NCI-H2107 (cell line): ENCODE measurements at places on chromosomes 7 and 10.

DNA sequence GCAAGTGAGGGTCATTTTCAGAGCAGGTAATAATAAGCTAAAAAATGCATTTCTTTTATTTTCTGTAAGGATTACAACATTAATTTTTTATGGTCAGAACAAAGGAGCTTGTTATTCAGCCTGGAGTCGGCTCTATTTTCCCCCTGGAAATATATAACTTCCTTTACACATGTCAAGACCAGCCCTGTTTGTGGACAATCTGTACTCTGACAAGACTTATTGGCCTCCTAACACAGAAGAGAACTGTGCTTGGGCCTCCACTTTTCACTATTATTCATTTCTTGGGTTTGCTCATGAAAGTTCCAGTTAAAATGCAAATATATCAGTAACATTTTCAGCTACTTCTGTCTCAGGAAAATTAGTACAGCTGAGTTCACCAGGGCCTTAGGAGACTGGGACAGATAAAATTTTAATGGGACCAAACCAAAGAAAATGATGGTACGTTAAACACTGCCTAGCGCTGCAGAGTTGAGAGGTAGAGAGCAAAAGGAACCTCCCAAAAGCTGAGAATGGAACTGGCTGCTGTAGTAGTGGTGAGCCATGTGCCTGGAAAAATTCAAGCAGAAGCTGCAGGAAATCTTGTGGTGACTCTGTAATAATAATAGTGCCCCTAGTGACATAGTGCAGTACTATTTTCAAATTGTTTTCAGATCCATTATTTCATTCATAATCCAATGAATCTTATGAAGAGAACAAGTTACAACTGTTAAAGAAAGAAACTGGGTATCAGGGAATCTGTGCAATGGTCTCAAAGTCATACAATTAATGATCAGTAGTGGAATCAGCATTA, 227.2 kb upstream of the KIAA1217 start:
- no peak for DNase-seq

DNA sequence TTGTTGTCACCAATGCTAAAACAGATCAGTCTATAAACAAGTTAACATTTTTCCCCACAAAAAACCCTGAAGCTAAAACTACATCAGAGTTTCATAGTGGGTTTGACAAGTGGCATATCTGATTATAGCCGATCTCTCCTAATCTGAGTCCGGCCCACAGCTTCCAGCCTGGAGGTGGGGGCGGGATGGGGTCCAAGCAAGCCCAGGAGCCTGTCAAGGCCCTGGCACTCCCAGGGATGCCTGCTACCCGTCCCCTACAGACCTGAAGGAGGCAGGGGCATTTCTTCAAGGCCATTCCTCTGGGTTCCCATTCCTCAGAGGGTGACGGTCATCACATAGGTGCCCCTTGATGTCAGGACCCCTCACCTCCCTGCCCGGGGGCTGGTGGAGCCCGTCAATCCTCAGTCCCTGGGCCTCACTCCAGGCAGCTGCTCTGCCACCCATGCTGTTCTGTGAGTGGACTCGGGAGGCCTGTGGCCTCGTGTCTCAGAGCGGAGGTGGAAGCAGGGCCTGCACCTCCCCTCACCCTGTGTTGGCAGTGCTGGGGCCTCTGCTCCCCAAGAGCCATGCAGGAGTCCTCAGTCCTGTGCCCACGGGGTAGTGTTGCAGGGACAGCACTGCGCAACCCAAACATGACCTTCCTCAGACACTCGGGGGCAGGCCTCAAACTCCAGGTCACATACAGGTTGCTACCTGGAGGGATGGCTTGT, 8.8 kb downstream of the DPYSL4 start:
- no peak for DNase-seq

GRCh38 chr7:28996836-28997235, 38.7 kb upstream of the TRIL start:
- no peak for DNase-seq

- no peak for DNase-seq
Measured at GRCh38 chr10:91082447-91082846, 138.0 kb upstream of the PCGF5 start.

- no peak for DNase-seq
Measured at GRCh38 chr7:44144426-44144967, 3.4 kb upstream of the MYL7 start.

DNA sequence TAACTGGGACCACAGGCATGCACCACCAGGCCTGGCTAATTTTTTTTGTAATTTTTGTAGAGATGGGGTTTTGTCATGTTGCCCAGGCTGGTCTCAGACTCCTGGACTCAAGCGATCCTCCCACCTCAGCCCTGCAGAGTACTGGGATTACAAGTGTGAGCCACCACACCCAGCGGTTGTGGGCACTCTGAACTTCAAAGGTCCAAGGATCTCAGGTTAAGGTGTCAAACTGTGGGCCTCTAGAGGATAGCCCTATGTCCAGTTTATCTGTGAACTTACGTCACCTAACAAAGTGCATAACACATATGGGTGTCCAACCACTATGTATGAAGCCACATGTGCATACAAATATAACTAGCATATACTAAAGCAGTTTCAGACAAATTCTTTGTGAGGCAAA, 3.2 kb upstream of the IL2RA start:
- no peak for DNase-seq

- DNase-seq: no peak
Measured at GRCh38 chr7:111085356-111085755, 5.6 kb upstream of the LRRN3 start.

DNA sequence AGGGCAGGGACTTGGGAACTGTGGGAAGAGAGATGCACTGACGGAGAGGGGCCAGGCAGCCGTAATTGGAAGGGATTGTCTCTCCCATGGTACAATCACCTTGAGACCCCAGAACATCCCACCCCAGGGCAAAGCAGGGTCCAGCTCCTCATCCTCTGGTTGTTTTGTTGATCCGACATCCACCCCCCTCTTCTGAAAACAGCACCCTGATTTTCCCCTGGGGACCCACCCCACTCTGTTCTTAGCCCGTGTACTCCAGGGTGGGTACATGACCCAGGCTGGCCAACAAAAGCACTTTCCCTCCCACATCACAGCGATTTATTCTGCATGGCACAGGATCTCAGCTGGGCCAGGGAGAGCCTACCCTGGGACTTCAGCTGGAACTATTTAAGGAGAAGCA, 14.1 kb downstream of the PDZD7 start:
- DNase-seq: no peak

GRCh38 chr10:113712755-113713639, 33.3 kb downstream of the CASP7 start:
- no peak for DNase-seq

GRCh38 chr7:77367976-77368375, 48.2 kb downstream of the GSAP start:
- no peak for DNase-seq

DNA sequence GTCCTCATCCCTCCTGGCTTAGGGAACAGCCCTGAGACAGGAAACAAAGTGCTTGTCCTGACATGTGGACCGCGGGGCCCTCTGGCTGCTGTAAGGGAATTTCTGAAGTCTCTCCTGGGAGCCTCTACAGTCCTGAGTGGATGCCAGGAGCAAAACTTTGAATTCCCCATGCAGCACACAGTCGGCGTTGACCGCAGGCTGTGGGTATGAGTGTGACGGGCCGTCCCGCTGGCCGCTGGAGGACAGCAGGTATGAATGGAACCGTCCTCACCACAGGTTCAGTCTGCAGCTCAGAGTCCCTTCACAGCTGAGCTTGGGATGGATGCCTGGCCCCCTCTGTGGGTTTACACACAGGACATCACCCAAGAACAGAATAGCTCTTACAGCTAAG, 94.9 kb downstream of the GPR26 start:
- no peak for DNase-seq

GRCh38 chr7:137371616-137372015, 28.1 kb upstream of the PTN start:
- DNase-seq: no peak

DNA sequence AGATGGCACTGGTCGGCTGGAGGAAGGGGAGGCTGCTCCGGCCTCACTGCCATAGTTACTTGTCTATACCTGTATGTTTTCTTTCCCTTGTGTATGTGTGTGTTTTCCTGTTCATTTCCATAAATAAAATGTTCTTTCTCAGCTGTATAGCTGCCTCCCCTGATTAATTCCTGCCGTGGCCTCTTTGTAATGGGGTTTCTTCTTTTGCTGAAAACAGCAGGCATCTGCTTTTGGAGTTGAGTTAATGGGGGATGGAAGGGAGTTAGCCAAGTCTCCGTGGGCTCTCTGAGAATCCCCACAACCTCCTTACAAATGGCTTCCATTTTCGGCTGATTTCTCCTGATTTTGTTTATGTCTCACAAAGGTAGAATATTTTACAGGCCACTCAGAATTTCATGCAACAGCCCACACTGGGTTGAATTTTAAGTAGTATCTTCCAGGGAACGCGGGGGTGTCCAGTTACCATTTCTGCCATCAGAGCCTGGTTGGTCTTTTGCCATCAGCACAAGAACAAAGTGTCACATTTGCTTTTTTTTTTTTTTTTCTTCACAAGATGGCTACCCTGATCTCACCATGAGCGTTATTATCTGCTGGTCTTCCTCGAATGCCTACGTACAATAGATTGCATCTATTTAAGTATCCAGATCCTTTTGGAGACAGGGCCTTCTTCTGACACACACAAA, 88.1 kb upstream of the NRP1 start:
- DNase-seq: no peak

- no peak for DNase-seq
Measured at GRCh38 chr10:99203310-99203709, 32.3 kb downstream of the HPSE2 start.

GRCh38 chr10:104873161-104873560, 232.1 kb downstream of the SORCS3 start:
- no peak for DNase-seq

DNA sequence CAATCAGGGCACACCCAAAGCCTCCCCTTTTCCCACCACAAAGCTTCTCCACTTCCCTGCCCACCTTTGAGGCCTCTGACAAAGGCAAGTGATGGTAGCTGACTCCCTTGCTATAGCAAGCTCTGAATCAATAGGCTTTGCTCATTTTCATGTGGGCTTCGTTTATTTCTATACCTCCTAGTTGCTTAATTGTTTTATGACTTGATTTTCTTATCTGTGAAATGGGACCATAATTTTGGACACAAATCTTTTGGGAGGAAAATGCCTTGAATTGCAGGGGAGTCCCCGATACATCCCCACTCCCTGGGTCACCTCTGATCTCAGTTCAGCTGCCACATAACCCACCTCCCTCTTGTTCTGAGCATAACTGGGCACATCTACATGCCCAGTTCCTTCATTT, 13.7 kb upstream of the DLG5 start:
- DNase-seq: no peak

- no peak for DNase-seq
Measured at GRCh38 chr10:127399668-127400067, 149.4 kb upstream of the NPS start.

DNA sequence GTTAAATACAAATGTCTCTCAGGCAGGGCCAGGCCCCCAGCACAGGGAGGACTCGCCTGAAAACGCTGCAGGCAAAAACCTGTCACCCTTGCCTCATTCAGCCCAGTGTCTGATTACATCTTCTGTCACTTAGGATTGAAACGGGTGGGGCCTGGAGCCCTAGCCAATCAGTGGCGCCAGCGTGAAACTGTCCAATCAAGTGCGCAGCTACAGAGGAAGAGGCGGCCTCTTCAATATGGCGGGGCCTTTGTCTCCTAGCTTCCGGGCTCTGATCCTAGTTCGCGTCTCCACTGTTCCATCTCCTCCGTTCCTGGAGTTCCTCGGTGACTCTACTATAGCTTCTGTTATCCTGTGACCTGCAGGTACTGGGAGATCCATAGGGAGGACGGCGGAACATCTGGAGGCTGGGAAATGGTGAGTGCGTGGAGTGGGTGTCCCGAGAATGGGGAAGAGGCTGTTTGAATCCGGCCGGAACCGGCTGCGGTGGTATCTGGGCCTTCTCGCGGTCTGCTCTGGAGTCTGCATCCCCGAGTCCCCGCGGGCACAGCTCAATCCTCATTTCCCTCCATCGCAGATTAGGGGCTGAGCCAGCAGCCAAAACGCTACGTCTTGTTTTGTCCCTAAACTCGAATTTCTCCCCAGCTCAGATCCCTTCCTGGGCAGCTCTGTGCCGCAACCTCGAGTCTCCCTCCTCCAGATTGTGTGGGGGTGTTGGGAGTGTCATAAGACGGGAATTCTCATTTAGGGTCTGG, at the start of gene ZNF736:
Gene ZNF736 (plus strand): TSS at position 222 of the 752 bp plus-strand sequence. CDS start 190 bp downstream, at position 412.
- DNase-seq: peak; percentile 94

DNA sequence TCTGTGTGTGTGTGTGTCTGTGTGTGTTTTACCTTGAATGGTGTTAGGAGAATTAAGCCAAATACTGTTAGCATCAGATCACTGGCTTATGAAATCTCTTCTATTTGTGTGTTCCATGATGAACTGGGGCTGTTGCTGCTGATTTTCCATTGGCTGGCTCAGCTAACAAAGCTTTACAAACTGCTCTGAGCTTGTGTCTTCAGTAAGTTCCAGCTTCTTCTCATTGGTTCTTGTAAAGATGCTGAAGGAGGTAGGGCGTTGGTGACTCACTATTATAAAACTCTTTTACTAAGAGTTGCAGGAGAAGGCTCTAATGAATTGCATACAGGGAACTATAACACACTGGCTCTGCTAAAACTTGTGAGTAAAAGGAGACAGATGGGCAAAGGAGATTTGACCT, 136.4 kb upstream of the PRKCQ start:
- no peak for DNase-seq

GRCh38 chr10:128536259-128536658, 410.0 kb upstream of the MKI67 start:
- DNase-seq: no peak
